ENCODE measurements at places on chromosomes 3 and 15.
A peak's percentile ranks its signal among the peaks of the same experiment; 100 is the strongest.

DNA sequence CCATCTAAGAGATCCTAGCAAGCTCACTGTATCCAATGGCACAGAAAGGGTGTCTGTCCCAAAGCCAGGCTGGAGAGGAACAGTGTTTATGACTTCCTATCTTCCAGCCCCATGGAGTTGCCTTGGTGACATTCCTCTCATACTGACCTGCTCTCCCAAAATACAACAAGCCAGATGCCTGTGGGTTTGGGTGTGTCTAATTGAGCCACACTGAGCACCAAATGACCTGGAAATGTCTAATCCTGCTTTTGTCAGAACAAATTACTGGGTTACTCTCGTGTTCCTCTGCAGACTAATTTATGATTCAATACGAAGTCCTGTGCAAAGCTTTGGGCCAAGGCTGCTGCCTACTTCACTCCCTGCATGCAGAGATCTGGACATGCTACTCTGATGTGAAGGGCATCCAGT lies 98.1 kb upstream of the STRIT1 start:
- DNase-seq, result no peak

DNA sequence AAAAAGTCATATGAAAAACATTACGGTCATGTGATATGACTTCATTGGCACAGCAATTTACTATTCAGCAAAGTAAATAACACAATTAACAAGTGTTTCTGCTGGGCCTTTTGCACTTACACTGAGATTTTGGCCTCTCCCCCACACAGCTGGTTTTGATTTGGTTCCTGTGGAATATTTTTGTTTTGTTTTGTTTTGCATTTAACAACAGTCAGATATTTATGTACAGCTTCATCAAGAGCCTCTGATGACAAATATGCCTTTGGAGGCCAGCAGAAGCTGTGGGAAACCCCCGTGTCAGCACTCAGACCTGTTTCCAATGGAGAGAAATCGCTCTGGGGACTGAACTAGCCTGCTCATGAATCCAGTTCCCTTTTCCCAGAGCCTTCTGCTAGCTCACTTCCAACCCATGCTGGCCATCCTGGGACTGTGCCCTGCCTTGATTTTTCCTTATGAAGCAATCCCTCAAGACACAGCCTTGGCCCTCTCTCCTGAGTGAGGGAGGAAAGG lies 161.9 kb downstream of the ATG7 start:
- DNase-seq, result no peak

- peak; percentile 75 for DNase-seq
These were observed at the start of gene GSK3B for GRCh38 chr3:120093911-120094775. Gene GSK3B (minus strand): TSS chr3:120094447. CDS start chr3:120093434, 1,013 bp downstream.

- DNase-seq, result no peak
These were observed 901.7 kb downstream of the NTRK3 start for GRCh38 chr15:87354661-87355410.

GRCh38 chr3:15310491-15311370 lies 21.7 kb downstream of the SH3BP5 start:
- DNase-seq, result peak; percentile 72

DNA sequence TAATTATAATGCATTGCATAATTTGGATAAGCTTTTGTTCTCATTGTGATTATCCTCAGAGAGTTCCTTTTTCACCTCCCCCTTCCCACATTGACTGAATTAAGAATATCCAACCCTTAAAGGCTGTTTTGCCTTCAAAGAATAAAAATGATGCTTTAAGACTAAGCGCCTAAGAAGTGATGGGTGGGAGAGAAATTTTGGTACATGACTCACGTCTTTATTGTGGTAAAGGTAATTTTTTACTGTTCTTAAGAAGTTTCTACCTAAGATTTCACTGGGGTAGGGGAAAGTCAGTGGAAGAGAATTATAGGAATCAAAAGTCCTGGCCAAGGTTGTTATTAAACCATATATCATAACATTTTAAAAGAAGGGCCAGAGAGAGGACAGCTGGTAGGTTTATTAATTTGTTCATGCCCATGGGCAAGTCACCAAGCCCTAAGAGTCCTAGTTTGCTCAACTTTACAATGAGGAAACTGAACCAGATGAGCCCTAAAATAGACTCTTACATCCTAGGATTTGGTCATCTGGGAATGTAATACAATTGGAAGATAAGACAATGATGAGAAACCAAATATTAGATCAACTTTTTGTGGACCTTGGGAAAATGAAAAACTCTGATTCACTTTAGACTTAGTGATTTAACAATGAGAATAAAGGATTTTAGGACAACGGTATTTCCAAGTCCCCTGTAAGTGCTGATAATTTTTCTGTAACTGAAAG lies 101.1 kb upstream of the RASGRP1 start:
- DNase-seq, result no peak

All from activated naive CD4-positive, alpha-beta T cell treated with anti-CD3 and anti-CD28 coated beads, Interleukin-2, amount 50 U/mL, for 16 hours (primary cell).